Thoracic aorta (tissue), 2 donors: ENCODE measurements at places on chromosomes 7 and 10.

DNA sequence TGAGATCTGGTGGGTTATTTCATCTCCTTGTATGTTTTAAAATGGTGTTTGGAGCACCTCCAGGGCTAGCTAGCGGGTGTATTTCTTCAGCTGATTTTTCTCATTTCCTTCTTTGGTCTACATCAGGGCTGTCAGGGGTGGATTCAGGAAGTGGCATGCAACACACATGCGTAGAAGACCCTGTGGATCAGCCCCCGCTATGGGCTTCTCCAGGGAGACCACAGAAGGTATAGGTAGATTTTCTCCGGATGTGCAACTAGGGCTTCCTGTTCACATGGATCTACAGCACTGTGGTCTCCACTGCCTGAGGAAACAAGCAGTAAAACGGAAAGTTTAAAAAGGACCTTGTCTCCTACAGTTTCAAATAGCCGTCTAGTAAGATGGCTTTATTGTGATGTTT, 10.4 kb downstream of the NUB1 start:
- DNase-seq, result no peak

DNA sequence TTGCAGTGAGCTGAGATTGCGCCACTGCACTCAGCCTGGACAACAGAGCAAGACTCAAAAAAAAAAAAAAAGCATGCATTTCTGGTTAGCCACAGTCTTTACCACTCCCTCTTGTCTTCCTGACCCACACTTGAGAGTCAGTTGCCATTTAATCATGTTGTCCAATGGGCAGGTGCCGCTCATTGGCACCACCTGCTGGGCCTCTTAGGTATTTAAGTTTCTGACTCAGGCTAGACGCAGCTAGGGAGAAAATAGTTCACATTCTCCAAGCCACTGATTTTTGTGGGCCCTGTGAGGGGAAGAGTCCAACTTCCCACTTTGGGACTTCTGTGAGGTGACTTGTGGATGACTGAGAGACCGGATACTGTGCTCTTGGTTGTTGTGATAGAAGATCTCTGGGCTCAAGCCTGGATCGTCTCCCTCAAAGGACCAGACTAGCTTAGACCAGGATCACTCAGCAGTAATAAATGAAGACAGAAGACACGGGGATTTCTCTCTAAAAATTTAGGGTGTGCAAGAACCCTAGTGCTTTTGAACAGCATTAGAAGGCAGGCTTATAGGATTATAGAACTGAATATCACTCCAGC, 26.8 kb upstream of the SORCS3 start:
- no peak for DNase-seq

DNA sequence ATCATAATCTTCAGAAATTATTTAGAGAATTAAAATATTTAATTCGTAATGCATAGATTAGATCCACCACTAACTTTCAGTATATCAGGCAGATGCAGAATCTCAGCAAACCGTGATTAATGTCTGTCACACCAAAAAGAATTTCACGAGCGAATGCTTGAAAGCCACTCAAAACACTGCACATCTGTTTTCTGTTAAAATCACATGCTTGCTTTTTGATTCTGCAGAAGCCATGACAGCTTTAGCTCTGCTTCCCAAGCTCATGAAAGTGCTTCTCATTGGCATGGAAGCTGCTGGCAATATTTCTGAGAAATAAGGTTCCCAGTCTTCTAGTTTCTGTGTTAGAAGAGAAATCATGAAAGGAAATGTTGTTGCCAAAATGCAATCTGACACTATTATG, 837.8 kb upstream of the LRRN3 start:
- no peak for DNase-seq

DNA sequence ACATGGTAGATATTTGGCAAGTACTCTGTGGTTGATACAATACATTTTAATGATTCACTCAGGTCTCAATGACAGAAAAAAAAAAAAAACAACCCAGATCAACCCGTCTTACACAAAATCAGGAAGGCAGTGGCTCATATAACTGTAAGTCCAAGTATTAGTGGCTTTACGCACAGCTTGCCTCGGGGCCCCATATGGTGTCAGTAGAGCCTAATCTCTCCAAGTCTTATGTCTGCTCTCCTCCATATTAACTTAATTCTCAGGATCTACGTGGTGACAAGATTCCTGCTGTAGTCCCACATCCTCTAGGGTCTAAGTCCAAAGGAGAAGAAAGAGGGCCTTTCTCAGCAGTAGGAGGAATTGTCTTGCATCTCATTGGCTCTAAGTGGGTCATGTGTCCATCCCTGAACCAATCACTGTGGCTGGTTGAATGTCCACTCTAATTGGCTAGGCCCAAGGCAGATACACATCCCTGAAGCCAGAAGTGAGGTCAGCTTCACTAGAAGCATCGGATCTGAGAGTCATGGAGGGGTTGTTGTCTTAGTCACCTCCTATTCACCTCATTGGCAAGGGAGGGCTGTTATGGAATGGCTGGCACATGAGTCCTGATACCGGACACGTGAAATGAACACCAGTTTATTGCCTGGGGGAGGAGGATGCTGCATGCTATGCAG, 20.5 kb upstream of the PLPP4 start:
- no peak for DNase-seq

GRCh38 chr10:107067843-107068242, 96.7 kb downstream of the SORCS1 start:
- DNase-seq, result no peak

DNA sequence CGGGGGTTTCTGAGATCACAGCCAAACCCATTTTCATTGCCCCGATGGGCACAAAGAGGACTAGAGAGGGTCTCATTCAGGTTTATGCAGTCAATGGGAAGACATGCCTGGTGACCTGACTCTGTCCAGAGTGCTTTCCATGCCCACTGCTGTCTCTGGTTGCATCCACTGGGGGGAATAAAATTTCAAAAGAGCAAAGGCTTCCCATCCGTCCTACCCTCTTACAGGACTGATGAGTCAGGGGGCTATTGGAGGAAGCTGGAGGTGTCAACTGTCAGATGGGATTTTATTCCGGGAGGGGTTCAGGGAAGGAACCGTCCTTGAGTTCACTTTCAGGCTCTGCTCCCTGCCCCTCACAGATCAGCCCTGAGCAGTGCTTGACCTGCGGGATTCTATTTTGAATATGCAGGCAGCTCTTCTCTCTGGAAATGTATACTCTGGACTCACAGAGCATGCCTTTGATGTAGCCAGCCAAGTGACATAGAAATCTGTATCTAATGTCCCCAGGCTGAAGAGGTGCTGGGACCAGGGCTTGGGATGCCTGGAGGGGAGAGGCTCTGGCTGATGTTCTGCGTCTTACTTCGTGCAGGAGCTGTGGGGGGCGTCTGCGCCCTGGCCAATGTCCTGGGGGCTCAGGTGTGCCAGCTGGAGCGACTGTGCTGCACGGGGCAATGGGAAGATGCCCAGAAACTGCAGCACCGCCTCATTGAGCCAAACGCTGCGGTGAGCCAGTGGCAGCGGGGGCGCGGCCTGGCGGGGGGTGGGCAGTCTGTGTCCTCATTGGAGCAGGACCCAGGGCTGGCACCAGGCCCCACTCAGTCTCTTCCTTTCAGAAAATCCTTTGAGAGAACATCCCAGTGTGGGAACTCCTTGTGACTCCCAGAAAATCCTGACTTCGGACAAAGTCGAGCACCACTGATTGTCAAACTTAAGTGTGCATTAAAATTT, 12.0 kb downstream of the C10orf62 start:
- DNase-seq, result no peak

GRCh38 chr10:103621783-103622125, 128.2 kb downstream of the NEURL1 start:
- no peak for DNase-seq

DNA sequence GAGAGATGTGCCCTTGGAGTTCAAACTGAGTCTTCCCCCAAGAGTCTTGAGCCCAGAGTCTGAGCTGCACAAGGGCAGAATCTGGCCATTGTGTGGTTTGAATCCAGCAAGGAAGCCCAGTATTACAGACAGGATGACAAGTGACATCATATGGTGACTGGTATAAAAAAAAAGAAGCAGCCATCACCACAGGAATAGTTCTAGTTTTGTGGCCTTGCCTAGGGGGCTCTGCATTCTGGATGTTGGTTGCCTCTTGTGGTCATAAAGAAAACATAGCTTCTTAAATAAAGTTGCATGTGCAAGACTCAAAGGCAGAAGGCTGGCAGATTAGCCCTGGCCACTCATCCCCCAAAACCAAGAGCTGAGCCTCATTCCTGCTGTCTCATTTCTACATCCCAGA, 16.8 kb upstream of the LRRC72 start:
- no peak for DNase-seq

DNA sequence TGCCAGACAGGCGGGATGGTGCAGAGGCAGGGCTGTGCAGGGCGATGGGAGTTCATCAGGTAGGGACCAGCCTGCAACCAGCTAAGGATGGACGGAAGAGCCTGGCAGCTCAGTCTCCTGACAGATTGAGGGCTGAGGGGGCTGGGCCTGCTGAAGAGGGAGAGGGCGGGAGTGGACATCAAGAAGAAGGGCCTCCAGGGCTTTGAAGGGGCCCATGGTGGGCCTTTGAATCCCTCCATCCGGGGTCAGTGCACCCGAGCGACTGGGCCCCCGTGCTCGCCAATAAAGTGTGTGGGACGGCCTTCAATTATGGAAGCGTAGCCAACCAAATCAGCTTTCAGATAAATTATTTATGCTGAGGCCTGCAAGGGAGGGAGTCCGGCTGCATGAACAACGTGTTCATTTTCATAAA, 431.2 kb downstream of the RPS24 start:
- DNase-seq, result no peak

- no peak for DNase-seq
Measured at GRCh38 chr7:94323844-94324243, 70.9 kb upstream of the COL1A2 start.

DNA sequence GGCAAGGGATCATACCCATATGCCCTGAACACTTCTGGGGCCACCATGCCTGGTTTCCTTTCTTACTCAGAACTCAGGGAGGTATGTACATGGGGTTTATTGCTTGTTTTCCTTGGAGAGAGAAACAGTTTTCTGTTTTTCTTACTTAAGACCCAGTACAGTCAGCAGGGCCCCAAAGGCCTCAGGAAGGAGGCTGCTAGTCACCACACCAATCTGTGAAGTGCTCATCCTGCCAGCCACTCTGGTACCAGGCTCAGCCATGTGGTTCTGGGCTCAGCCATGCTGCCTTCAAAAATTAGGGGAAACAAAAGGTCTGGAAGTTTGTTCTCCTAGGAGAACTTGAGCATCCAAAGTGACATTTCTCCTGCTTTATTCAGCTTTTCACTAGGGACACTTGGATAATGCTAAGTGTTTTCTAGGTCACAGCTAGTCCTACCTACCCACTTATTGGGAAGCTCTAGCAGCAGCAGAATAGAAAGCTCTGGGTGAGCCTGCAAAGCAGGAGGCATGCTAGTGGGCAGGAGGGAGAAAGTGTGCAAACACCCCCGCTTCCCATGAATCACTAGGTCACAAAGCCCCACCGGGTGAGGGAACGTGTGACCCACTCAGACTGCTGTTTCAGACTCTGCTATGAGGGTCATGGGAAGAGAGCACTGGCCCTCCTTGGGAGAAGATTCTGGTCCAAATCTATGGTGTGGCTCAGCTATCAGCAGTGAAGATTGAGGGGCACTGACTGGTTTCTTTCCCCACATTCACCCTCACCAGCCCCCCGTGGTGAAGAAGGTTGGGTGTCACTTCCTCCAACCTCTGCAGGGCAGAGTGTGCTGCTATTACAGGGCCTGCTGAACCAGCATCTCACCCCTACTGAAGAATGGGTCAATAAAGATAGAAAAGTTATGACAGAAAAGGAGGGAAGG, 23.9 kb downstream of the NUDCD3 start:
- DNase-seq, result no peak

DNA sequence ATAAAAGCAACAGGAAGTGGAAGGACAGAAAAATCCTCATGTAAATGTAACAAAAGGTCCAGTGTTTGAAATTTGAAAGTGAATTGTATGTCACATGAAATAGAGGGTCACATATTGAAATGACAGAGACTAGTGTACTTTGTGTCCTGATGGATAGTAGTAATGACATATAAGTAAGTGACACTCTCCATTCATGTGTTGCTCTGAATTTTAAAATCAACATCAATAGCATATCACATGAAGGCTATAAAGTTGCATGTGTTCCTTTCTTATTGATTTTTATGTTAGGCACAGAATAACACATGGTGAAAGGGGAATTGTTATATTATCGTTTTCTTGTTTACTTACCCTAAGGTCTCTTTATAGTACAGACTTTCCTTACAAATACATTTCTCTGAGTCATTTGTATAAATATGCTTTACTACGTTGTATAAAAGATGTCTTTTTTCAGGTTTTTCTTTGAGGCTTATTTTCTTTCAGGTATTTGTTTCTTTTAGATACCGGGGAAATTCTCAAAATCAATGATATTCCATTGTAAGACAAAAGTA, 104.6 kb upstream of the CACNA2D1 start:
- no peak for DNase-seq

GRCh38 chr10:12561720-12562119, 212.4 kb downstream of the CAMK1D start:
- DNase-seq, result no peak

DNA sequence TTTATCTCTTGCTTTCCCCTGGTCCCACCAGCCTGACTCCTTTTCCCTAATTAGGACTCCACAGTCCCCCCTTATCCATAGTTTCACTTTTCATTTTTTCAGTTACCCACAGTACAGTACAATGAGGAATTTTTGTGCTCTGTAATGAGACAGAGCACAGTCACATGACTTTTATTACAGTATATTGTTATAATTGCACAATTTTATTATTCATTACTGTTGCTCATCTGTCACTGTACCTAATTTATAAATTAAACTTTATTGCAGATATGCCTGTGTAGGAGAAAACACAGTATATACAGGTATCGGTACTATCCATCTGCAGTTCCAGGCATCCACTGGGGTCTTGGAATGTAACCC, 125.4 kb downstream of the KCNMA1 start:
- DNase-seq, result no peak

- DNase-seq, result no peak
Measured at GRCh38 chr7:76338298-76339084, 20.3 kb downstream of the YWHAG start.

- no peak for DNase-seq
Measured at GRCh38 chr10:113219446-113219845, 269.4 kb downstream of the TCF7L2 start.

DNA sequence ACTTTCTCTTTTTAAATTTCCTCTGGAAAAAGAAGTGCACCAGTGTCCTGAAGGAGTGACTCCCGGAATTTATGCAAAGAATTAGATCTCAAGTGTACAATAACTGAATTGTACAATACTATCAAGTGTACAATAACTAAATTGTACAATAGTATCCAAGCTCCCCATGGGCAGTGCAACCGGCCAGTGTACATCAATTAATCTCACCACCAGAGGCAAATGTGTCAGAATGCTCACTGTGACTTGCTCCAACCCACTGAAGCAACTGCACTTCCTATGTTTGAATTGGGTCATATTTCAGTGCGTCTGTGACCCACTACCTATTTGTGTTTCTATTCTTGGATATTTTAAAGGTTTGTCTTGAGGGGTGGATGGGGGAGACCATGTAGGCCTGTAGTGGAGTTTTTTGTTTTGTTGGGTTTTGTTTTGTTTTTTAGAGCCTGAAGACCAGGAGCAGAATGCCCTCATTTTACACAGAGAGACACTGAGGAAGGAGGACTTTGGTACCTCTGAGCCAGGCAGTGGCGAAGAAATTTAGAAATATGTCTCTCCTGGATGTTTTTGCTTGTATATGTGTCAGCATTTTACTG, 78.5 kb upstream of the CTTNBP2 start:
- DNase-seq, result no peak

GRCh38 chr10:130758529-130758928, 553.0 kb downstream of the TCERG1L start:
- DNase-seq, result no peak

GRCh38 chr7:73746378-73746777, 7.8 kb upstream of the ABHD11 start:
- DNase-seq, result no peak

GRCh38 chr7:110767550-110768110, 323.3 kb upstream of the LRRN3 start:
- DNase-seq, result no peak

GRCh38 chr7:67466109-67466508, 469.5 kb downstream of the TYW1 start:
- no peak for DNase-seq
